ENCODE measurements at places on chromosomes 5 and 9. TPM values are rescaled to one million over a fixed set of nuclear protein-coding genes. Genes with fewer than 3 reads are reported as not detected.

DNA sequence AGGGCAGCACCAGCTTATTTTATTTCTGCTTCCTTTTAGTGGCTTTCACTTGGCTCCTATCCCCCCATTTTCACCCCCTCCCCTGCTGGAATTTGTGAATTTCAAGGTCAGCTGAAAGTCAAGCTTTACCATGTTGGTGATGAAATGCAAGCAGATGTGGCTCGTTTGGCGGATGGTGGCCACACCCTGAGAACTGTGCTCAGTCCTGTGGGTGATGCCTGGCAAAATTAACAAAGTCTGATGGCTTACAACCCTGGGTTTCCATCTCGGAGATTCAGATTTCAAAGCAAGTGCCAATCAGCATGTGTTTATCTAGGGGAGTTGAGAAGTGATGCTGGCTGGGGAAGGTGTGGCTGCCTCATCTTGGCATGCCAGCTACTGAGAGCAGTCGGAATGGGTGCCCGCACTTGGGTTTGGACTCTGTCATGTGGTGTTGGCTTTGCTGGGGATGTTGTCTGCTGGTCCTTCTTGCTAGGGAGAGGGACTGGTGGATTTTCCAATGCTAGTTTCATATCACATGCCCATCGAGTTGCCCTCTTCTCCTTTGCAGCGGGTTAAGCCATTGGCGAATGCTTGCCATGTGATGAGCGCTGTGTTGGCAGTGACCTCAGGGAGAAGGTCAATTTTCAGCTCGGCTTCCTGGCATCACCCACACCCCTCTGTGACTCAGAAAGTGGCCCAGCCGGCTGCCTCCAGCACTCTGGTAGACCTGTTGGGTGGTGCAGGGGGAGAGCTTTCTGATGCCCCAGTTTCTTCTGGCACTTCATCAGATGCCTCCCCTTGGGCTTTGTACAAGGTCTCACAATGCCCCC, 77.0 kb upstream of the PITX1 start:
- no peaks in the 10 kb centered on the region for H3K36me3 ChIP-seq
- H3K27me3 ChIP-seq, result no peaks in the 10 kb centered on the region
- H3K4me3 ChIP-seq, result no peak overlapping the region
- no peaks in the 10 kb centered on the region for H3K4me1 ChIP-seq
- DNase-seq, result no peak

DNA sequence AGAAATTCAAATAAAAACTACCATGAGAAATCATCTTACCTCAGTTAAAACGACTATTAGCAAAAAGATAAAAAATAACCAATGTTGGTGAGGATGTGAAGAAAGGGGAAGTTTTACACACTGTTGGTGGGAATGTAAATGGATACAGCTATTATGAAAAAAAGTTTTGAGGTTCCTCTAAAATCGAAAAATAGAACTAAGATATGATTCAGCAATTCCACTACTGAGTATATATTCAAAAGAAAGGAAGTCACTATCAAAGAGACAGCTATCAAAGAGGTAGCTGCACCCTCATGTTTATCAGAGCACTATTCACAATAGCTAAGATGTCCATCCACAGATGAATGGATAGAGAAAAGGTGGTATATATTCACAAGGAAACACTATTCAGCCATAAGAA, 1888.4 kb downstream of the MAT2B start:
- H3K4me1 ChIP-seq, result no peaks in the 10 kb centered on the region
- H3K27me3 ChIP-seq, result no peaks in the 10 kb centered on the region
- no peaks in the 10 kb centered on the region for H3K36me3 ChIP-seq

- H3K27ac ChIP-seq, result no peak overlapping the region
- no peaks in the 10 kb centered on the region for H3K4me1 ChIP-seq
- no peaks in the 10 kb centered on the region for H3K36me3 ChIP-seq
- no peak for DNase-seq
- H3K4me3 ChIP-seq, result no peak overlapping the region
Measured at GRCh38 chr5:35171078-35171477, 59.2 kb downstream of the PRLR start.

DNA sequence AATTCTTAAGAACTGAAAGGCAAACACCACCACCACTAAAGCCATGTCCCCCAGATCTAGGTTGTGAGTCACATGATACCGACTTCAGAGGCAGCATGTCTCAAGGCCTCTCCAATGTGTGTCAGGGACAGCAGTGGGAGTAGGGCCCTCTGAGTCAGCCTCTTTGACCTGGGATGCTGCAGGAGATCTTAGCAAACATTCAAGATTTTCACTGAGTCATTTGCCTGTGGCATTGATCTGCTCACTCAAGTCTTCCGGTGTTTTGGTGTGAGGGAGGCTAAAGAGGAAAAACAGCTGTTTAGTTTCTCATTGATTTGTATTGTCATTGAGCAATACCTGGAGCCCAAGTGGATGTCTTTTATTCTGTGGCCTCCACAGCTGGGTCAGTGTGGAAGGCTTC, 36.1 kb downstream of the TMC1 start:
- H3K4me3 ChIP-seq, result no peak overlapping the region
- DNase-seq, result peak; percentile 25
- no peaks in the 10 kb centered on the region for H3K36me3 ChIP-seq
- H3K27ac ChIP-seq, result peak overlapping the region; percentile 20

GRCh38 chr5:141362719-141363118, 1.2 kb upstream of the PCDHGA5 start:
- peaks cover 5% of the 10 kb centered on the region for H3K4me1 ChIP-seq
- DNase-seq, result no peak
- peaks cover 41% of the 10 kb centered on the region for H3K36me3 ChIP-seq
- peaks cover 92% of the 10 kb centered on the region for H3K27me3 ChIP-seq

GRCh38 chr5:14263113-14263512, 120.0 kb downstream of the TRIO start:
- DNase-seq, result no peak
- no peaks in the 10 kb centered on the region for H3K36me3 ChIP-seq
- H3K27me3 ChIP-seq, result peaks cover 42% of the 10 kb centered on the region
- H3K4me3 ChIP-seq, result no peak overlapping the region
- H3K4me1 ChIP-seq, result peaks cover 6% of the 10 kb centered on the region

DNA sequence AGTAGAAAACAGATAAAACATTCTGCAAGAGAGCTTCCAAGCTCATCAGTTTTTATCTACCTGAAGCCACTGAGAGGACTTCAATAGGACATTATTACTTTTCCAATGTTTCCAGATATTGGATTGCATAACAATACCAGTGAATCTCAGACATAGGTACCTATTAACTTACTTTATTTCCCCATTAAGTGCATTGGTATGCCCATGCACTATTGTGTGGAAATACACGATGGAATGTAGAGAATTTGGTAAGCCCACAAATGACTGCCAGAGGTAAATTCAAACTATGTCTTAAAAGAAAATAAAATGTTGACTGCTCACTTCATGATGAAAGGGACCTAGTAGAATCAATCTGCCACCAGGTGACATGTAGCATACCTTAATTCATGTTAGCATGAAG, 48.1 kb upstream of the PRR16 start:
- DNase-seq, result no peak
- H3K27me3 ChIP-seq, result no peaks in the 10 kb centered on the region
- no peak overlapping the region for H3K27ac ChIP-seq
- H3K4me3 ChIP-seq, result no peak overlapping the region
- no peaks in the 10 kb centered on the region for H3K36me3 ChIP-seq
- no peaks in the 10 kb centered on the region for H3K4me1 ChIP-seq

Gene NXNL2
- total RNA-seq, result not detected

Gene LOX
- not detected for total RNA-seq

Gene SEMA4D
- total RNA-seq, result 239 TPM

Gene PCDHB6
- total RNA-seq, result not detected

Data from activated naive CD8-positive, alpha-beta T cell treated with anti-CD3 and anti-CD28 coated beads for 36 hours (primary cell).